ENCODE measurements at places on chromosomes 2 and 18. TPM values are rescaled to one million over a fixed set of nuclear protein-coding genes. Genes with fewer than 3 reads are reported as not detected.
A peak's percentile ranks its signal among the peaks of the same experiment; 100 is the strongest.

LONRF2 gene
- 13.7 TPM for total RNA-seq

SMARCAL1 gene
- 33.0 TPM for total RNA-seq

LYPD1 gene
- total RNA-seq: 6.7 TPM

APOB gene
- total RNA-seq: 0.23 TPM

PUS10 gene
- 6.2 TPM for total RNA-seq

DNA sequence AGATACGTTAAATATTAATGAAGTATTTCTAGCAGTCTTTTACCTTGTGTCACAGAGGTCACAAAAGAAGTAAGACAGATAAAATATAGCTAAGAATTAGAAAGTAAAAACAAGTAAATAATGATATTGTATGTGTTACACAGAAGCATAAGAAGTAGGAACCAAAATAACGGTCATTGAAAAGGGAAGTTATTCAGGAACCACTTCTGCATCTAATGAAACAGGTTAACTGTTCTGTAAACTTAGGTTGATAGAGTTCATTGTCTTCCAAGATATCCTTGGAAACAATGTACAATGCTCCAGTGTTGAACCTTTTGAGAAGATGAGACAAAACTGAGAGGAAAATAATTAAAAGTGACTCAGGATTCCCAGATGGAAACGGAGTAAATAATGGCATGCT lies 57.1 kb upstream of the CD302 start:
- no peak for DNase-seq
- H3K27ac ChIP-seq: no peak overlapping the region
- H3K36me3 ChIP-seq: no peaks in the 10 kb centered on the region

DNA sequence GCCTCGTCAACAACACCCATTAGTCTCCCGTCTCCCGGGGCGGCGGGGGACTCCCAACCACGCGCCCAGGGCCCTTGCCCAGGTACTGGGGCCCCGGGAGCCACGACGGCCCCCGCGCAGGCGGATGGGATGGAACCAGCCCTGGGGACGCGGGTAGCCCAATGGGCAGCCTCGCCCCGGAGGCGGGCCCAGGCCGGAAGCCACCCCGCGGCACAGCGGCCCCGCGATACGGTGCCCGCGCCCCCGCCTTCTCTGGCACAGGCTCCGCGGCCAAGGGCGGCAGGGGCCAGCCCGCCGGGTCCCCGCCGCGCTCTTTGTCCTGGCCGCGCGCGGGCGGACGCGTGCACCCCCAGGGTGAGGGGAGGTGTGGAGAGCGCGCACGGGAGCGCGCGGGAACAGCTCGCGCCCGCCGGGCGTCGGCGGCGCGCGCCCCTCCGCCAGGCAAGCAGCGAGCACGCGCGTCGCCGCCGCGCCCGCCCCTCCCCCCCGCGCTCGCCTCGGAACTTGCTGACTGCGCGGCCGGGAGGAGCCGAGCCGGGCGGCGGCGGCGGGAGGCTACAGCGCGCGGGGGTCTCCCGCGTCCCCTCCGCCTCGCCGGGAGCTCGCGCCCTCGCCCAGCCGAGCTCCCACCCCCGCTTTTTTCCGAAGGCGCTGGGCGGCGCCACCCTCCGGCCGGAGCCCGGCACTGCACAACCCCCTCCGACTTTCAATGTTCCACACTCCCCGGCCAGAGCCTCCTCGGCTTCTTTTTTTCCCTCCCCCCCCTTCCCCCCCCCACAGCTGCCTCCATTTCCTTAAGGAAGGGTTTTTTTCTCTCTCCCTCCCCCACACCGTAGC lies at the start of gene UBE2E3:
UBE2E3 (plus strand) TSS at position 500 of the 837 bp plus-strand sequence. CDS start 1,438 bp downstream, outside the sequence.
- peak; percentile 92 for DNase-seq
- H3K4me3 ChIP-seq: peak within 1 kb of the TSS; percentile 96

- no peak overlapping the region for H3K27ac ChIP-seq
- no peak overlapping the region for H3K4me3 ChIP-seq
- H3K27me3 ChIP-seq: no peaks in the 10 kb centered on the region
- H3K36me3 ChIP-seq: peaks cover 6% of the 10 kb centered on the region
- peaks cover 12% of the 10 kb centered on the region for H3K4me1 ChIP-seq
- no peak for DNase-seq
These were observed 10.2 kb downstream of the PREPL start for GRCh38 chr2:44351088-44351487.

GRCh38 chr2:216714376-216714775 lies 19.0 kb upstream of the IGFBP5 start:
- peaks cover 37% of the 10 kb centered on the region for H3K4me1 ChIP-seq
- no peaks in the 10 kb centered on the region for H3K27me3 ChIP-seq
- no peak for DNase-seq
- no peak overlapping the region for H3K4me3 ChIP-seq
- no peak overlapping the region for H3K27ac ChIP-seq

DNA sequence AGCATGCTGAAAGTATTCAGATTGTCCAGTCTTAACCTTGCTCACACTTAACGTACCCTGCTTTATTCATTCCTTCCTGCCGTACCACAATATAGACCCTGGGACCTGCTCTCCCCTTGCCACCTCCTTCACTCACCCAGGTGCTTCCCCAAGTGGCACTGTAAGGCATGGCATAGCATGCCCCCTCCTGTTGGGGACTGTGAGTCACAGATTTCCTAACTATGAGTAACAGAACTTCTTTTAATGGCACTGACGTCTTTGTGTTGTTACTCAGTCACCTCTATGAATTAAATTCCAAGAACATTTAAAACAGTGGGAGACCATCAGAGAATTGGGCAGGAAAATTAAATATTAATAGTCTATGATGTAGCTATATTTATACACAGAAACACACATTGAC lies 117.2 kb downstream of the CTNNA2 start:
- no peaks in the 10 kb centered on the region for H3K36me3 ChIP-seq
- peaks cover 5% of the 10 kb centered on the region for H3K4me1 ChIP-seq
- no peak overlapping the region for H3K4me3 ChIP-seq
- no peak overlapping the region for H3K27ac ChIP-seq
- peaks cover 4% of the 10 kb centered on the region for H3K27me3 ChIP-seq
- no peak for DNase-seq

DNA sequence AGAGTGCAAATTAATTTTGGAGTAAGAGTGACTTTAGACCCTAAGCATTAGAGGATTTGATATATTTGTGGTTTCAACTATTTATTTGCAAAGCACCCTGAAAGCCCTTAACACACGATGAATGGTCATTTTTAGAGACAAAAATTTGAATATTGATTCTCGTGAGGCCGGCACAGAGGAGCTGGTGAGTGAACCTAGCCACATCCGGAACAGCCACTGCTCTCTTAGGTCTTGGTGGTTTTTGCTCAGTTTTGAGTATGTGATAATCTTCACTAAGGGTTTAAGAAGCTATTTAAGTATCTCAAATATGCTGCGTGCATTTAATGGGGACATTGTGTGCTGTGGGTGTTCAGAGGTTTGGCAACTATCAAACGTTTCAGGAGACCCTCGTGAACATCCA lies 204.8 kb downstream of the TSN start:
- H3K27ac ChIP-seq: no peak overlapping the region
- no peaks in the 10 kb centered on the region for H3K36me3 ChIP-seq
- H3K27me3 ChIP-seq: peaks cover 59% of the 10 kb centered on the region
- DNase-seq: no peak

DNA sequence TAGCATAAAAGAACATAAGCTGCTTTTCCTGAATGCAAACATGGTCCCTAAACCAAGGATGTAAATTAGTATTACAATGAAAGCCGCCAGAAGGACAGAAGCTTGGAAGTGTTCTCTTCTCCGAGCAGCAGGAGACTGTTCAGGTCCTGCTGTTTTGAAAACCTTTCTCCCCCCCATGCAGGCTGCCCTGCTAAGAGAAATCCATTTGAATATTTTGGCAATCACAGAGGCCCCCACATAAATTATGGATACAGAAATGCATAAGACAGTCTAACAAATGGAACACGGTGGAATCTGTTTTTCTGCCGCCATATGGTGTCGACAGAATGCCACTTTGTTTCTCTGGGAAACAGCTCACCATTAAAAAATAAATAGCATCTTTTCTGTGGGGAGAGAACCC lies 600.4 kb upstream of the KLHL29 start:
- DNase-seq: no peak
- no peak overlapping the region for H3K4me3 ChIP-seq

- DNase-seq: no peak
- H3K27ac ChIP-seq: peak overlapping the region; percentile 97
- H3K27me3 ChIP-seq: no peaks in the 10 kb centered on the region
- no peaks in the 10 kb centered on the region for H3K36me3 ChIP-seq
- H3K4me1 ChIP-seq: peaks cover 14% of the 10 kb centered on the region
These were observed 8.4 kb upstream of the NR4A2 start for GRCh38 chr2:156340804-156341451.

DNA sequence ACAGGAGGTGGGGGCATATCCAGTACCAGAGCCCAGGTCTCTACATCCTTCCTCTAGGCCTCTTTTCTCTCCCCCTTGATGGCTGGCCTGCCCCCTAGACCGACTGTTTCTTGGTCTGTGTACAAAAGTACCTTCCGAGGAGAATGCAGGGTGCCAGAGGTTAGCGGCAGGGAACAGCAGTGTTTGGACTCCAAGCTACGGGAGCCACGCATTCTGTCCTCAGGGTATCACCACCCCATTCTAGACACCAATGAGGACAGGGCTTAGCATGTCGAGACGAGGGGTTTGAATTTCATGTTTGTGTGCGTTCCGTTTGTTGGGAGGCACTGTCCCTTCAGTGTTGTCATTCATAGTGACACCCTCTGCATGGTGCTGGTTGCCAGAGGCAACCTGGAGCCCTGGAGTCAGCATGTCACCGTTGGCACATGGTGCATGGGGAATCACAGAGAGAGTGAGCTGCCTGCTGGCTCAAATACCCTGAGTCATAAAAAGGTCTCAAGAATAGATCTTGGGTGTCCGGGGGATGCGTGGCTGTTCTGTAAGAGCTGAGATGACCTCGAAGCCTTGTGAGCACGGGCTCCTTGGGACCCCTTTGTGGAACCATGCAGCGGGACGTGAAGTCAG lies 57.2 kb upstream of the LDLRAD4 start:
- no peak for DNase-seq
- H3K27ac ChIP-seq: no peak overlapping the region
- H3K4me1 ChIP-seq: peaks cover 5% of the 10 kb centered on the region
- H3K36me3 ChIP-seq: peaks cover 6% of the 10 kb centered on the region

DNA sequence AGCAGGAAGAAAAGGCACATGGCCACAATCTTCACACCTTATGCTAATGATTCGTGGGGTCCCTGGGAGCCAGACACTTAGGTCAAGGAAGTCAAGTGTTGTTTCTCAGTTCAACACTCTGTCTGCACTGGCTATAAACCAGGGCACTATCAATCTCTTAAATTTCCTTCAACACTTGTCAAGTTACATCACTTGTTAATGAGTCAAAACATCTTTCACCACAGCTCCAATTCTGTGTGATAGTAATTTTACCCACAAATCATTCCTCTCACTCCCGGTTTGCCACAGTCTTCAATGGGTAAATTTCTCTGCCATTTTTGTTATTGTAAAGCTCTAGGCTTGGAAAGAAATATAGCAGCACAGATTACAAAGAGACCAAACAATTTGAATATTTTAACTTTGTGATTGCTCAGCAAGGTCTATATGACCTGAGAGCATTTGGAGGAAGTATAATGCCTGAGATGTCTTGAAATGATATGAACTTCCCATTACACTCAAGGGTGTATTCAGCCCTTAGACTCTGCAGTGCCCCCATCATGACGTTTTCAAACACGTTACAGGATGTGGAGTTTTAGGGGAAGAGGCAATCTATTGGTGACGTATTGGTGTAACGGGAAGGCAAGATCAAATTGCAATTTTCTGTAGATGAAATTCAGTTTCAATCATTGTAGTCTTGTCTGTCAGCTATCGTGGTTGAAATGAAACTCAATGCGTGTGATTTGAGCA lies 78.7 kb downstream of the ICOS start:
- no peaks in the 10 kb centered on the region for H3K27me3 ChIP-seq
- no peak for DNase-seq
- H3K4me3 ChIP-seq: no peak overlapping the region
- H3K27ac ChIP-seq: no peak overlapping the region
- peaks cover 17% of the 10 kb centered on the region for H3K4me1 ChIP-seq

GRCh38 chr2:161111531-161111930 lies 48.7 kb upstream of the TANK start:
- H3K27me3 ChIP-seq: no peaks in the 10 kb centered on the region
- DNase-seq: no peak
- no peaks in the 10 kb centered on the region for H3K36me3 ChIP-seq
- H3K4me1 ChIP-seq: peaks cover 36% of the 10 kb centered on the region

DNA sequence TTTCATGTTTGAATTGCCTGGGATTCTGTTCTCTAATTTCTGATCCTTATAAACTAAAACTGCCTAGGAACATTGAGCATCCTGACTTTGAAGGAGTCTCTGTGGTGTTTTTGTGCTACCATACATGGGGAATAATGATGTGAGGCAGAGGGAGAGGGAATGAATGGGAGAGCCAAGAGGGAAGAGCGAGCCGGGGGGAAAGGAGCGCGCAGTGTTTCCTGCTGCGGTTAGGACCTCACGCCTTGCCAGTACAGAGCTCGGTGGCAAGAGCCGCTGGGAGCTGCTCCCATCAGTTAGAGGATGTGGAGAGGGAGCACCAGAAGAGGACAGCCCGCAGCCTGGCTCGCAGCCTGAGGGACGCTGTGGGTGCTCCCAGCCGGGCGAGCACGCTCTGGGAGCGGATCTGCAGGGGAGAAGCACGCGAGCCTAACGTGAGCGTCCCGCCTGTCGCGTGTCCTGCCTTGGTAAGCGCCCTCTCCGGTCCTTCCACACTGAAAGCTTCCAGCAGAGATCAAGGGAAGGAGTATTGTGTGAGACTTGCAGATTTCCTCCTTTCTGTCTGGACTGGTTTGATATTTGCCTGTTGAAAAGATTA lies 114.7 kb downstream of the FAM210A start:
- H3K4me1 ChIP-seq: peaks cover 17% of the 10 kb centered on the region
- H3K27me3 ChIP-seq: peaks cover 39% of the 10 kb centered on the region
- H3K4me3 ChIP-seq: peak overlapping the region; percentile 20
- no peak for DNase-seq
- no peaks in the 10 kb centered on the region for H3K36me3 ChIP-seq

GRCh38 chr18:77960791-77961410 lies 711.3 kb downstream of the GALR1 start:
- peaks cover 13% of the 10 kb centered on the region for H3K27me3 ChIP-seq
- no peak overlapping the region for H3K4me3 ChIP-seq
- H3K4me1 ChIP-seq: no peaks in the 10 kb centered on the region
- H3K27ac ChIP-seq: no peak overlapping the region
- no peak for DNase-seq

DNA sequence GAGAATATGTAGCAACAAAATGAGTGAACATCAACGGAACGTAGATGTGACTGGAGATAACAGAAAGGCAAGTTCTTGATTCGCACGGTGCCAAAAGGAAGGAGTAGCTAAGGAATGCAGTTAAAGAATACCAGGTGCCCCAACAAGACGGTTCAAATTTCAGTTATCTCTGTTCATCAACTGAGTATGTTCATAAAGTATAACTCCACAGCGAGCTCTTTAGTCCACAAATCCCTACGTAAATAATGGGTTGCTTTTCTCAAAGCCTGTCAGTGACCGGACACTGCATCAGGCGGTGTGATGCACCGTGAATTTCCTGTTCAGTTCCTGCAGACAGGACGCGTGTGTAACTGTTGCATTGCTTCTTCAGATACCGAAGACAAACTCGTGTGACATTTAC lies 91.8 kb downstream of the NOL10 start:
- peaks cover 22% of the 10 kb centered on the region for H3K36me3 ChIP-seq
- no peaks in the 10 kb centered on the region for H3K27me3 ChIP-seq
- H3K27ac ChIP-seq: peak overlapping the region; percentile 94
- peaks cover 39% of the 10 kb centered on the region for H3K4me1 ChIP-seq
- H3K4me3 ChIP-seq: peak overlapping the region; percentile 43

GRCh38 chr2:199115169-199115568 lies 342.6 kb downstream of the SATB2 start:
- no peak overlapping the region for H3K4me3 ChIP-seq
- DNase-seq: no peak
- no peaks in the 10 kb centered on the region for H3K4me1 ChIP-seq
- H3K27ac ChIP-seq: no peak overlapping the region
- no peaks in the 10 kb centered on the region for H3K36me3 ChIP-seq
